ENCODE measurements at places on chromosomes 7 and 10.

GRCh38 chr7:137798073-137798763, 48.6 kb downstream of the DGKI start:
- DNase-seq, result no peak

DNA sequence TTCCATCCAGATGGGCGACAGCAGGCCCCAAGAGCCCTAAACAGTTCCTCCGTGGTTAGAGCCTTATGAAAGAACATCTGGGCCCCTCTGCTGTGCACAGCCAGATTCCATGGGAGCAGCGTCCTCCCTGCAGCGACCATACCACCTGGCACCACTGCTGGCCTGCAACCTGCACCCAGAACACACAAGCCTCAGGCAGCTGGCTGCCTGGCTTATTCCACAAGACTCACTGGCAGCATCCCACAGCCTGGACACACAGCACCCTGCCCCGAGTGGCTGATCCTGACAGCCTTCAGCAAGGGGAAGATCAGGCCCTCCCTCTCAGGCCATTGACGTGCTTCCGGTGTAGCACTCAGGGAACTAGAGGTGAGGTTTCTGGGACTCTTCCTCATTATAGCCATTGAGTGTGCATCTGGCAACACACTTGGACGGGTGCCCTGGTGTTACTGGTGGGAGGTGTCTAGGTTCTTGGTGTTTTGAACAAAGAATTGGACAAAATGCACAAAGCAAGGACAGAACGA, 33.7 kb upstream of the ERCC6 start:
- DNase-seq, result no peak

- DNase-seq, result no peak
These were observed 222.2 kb downstream of the ELFN1 start for GRCh38 chr7:1892011-1892965.

- no peak for DNase-seq
These were observed 1213.2 kb downstream of the XPNPEP1 start for GRCh38 chr10:108709927-108710722.

DNA sequence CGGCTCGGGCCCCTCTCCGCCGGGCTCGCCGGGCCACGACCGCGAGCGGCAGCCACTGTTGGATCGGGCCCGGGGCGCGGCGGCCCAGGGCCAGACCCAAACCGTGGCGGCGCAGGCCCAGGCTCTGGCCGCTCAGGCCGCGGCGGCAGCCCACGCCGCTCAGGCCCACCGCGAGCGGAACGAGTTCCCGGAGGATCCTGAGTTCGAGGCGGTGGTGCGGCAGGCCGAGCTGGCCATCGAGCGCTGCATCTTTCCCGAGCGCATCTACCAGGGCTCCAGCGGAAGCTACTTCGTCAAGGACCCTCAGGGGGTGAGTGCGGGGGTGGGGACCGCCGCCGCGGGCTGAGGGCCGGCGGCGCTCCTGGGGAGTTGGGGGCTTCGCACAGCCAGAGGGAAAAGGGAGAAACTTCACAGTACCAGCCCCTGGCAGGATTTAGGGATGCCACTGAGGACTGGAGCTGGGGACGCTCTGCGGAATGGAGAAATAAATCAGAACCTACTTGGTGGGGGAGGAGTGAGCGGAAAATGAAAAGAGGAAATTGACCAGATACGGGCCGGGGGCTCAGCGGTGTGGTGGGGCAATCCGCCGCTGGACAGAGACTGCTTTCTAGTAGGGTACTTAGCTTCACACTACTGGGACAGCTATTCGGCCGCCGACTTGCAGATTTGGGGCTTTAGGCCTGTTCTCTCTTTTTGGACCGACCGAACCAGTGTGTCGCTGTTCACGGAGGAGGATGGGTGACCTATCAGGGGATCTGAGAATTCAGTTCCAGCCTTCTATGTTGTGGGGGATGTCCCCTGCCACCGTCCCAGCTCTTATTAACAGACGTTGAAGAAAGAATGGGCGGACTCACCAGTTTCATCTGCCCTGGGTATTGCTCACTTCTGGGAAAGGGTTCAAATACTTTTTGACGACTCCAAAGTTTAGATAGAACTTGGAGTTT, 669 bp downstream of the PI4K2A start:
- peak; percentile 16 for DNase-seq

DNA sequence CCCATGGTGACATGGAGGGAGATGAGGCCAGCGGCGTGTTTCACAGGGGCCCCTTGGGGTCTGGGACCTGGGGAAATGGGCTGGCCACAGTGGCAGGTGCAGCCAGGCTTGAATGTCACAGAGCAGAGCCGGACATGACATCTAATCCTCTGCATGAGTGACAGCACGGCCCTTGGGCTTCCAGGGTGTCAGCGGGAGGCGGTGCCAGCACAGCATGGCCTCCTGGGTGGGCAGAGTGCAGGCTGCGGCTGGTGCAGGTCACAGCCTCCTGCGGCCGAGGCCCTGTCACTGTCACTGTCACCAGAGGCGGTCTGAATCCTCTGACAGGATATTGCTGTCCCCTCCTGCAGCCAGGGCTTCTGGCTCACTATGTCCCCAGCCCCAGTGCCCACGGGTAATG, 18.2 kb downstream of the BHLHA15 start:
- no peak for DNase-seq

- no peak for DNase-seq
These were observed 24.5 kb upstream of the BTRC start for GRCh38 chr10:101329341-101330032.

GRCh38 chr10:21398563-21399231, 126.8 kb downstream of the SKIDA1 start:
- DNase-seq, result no peak

GRCh38 chr10:63636812-63637211, 115.6 kb downstream of the REEP3 start:
- no peak for DNase-seq
